ENCODE measurements at places on chromosomes 5 and 9.

- no peak for DNase-seq
These were observed 239.9 kb upstream of the PAPPA start for GRCh38 chr9:115913696-115914095.

DNA sequence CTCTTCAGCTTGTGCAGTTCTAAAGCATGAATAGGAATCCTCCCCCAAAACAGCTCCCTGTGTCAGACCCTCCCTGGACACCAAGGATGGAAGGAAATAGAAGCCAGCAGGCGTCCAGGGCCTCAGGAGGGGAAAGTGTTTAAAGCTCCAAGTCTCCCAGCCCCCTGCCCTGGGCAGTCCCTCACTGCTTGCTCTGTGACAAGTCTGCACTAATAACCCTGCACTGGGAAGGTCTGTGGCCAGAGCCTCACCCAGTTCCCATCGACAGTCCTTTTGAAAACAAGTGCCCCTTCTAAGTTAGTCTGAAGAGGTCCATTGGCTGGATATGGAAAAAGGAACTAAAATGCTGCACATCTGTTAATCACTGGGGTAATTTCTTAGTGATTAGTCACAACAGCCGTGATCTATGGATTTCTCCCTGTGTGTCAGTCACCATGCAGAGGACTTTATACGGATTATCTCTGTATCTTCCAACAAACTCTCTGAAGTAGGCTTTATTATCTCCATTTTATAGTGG lies 195.3 kb downstream of the FBXL7 start:
- DNase-seq, result no peak

GRCh38 chr9:94445863-94446262 lies 109.0 kb upstream of the PCAT7 start:
- DNase-seq, result no peak

DNA sequence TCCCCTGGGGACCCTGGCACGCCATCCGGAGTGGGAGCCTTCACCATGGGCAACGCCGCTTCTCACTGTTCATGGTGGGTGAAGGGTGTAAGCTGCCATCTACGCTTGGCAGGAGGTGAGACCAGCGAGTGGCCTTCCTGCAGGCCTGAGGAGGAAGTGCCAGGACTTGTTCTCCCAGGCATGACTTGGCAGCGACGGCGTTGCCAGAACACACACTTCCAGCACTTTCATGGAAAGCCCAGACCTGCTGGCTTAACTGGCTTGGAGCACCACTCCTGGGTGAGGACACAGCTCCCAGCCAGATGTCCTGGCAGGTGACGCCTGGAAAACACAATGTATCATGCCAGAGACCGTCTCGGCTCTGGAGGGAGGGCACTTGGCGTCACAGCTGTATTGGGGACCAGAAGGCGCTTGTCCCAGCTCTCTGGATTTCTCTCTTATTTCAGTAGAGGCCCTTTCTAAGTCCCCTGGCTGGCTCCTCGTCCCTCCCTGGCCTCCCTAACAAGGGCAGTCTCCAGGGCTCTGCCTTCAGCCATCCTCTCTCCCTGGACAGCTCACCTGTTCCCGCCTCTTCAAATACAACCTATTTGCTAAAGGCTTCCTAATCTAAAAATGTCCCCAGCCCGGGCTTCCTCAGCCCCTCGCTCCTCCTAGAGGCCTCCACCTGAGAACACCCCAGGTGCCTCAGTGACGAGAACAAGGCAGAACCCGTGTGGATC lies 188.3 kb downstream of the OLFM1 start:
- no peak for DNase-seq

DNA sequence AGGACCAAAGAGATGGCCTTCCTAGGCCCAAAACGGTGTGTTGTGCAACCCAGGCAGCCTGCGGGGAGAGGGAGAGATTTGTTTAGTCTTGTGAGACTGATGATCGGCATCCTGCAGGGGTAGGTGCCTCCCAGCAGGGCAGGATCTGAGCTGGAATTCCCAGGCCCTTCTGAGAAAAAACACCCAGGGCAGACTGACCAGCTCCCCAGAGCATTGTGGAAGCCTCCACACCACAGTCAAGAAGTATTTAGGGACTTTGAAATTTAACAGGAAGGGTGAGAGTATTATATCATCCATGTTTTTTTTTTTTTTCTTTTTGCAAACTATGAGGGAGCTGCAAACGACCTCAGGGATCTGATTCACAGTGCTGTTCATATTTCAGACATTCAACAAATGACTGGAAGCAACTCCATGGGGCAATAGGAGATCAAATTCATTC lies 104.5 kb upstream of the LHFPL2 start:
- DNase-seq, result no peak

GRCh38 chr9:79742110-79742721 lies 170.5 kb downstream of the TLE4 start:
- no peak for DNase-seq
